Pulmonary artery endothelial cell (primary cell): ENCODE measurements at places on chromosomes 2 and 18.

DNA sequence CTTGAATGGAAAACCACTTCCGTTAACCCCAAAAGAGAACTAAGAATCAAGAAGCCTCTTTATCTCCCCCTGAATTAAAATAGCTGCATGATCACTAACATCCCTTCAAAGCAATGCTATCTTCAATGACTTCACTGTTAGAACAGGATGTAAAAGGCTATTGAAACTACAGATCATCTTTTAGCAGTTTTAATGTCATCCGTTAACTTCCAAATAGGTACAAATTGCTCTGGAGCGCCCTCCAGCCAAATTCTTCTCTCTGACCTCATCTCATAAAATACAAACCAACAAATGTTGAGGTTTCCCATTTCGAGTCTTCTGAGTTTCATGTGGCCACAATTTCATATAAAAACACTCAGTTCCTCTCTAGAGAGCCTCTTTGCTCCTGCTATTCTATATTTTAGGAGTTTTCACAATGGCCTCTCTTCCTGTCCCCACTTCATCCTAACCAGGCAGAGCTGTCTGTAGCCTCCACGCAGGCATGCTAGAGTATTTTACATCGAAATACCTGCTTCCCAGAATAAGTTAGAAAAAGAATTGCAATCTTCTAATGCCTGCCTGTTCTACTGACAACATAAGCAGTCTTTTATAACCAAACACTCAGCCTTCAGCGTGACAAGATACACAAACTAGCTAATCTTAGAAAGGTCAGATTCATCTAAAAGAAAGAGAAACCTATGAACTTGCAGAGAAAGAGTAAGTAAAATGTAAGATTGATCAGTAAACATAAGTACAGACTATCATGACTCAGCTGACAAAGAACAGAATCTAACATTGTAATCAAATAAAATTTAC lies 37.9 kb downstream of the B4GALT6 start:
- no peak for DNase-seq

- DNase-seq: no peak
Observed at GRCh38 chr2:174174741-174175140, 73.6 kb downstream of the OLA1 start.

GRCh38 chr2:153394686-153395085 lies 83.9 kb downstream of the RPRM start:
- DNase-seq: no peak

DNA sequence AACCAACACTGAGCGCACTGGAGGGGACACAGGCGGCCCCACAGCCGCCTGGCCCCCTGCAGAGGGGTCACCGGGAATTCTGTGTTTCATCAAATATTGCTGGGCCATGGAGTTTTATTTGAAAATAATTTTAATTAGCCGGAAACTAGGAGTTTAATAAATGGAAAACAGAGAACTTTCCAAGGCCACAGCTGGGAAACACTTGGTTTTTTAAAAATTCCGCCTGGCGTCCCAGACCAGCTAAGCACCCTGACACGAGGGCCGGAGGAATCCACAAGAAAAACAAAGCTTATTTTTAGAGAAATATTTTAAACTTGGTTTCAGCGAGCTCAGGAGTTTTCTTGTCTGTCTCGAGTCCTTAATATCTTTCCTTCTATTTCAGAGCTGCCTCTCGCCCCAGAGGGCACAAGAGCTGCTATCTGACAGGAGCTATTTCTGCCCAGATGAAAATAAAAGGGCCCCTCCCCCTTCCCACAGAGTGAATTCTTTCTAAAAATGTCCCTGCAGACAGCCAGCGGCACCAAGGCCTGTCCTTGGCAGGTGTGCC lies 8.2 kb downstream of the ZFP36L2 start:
- DNase-seq: no peak

- DNase-seq: no peak
Observed at GRCh38 chr2:224556381-224556780, 28.8 kb downstream of the CUL3 start.

- DNase-seq: no peak
Observed at GRCh38 chr2:135144343-135144742, 92.3 kb downstream of the RAB3GAP1 start.

DNA sequence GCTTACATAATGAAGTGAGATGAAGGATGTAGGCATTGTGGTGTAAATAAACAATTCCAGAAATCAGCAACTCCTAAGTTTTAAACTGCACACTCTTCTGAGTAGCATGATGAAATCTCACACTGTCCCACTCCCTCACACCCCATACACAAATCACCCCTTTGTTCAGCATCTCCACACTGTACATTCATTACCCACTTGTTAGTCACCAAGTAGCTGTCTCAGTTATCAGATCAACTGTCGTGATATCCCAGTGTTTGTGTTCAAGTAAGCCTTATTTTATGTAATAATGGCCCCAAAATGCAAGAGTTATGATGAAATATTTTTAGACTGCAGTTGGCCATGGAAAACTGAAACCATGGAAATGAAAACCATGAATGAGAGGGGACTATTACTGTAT lies 135.7 kb downstream of the GRB14 start:
- no peak for DNase-seq

DNA sequence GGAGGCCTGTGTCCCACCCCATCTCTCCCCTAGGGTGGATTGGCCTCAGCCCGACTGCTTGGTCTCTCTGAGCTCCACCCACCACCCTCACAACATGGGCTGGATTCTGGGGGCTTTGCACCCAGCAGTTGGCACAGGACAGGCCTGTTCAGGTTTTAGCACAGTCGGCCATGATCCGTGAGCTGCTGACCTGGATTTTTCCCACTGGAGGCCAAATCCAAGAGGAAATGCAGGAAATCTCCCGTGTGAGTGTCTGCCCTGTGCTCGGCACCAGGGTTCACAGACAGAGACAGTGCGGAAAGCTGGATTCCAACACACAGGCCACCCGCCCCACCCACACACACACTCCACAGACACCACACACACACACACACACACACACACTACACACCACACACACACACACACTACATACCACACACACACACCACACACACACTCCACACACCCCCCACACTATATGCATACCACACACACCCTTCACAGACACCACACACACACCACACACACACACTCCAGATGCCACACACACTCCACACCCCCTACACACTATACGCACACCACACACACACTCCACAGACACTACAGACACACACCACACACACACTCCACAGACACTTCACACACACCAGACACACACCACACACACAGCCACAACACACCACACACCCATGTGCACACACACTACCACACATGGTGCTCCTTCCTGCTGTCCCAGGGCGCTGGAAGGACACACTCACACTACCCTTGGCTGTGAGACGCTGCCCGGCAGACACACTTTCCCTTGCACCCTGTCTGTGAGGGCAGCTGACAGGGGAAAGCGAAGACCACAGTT lies 14.1 kb downstream of the MBP start:
- DNase-seq: no peak

GRCh38 chr2:40039549-40039948 lies 260.5 kb upstream of the THUMPD2 start:
- no peak for DNase-seq

GRCh38 chr2:208529796-208530195 lies 123.2 kb downstream of the PTH2R start:
- no peak for DNase-seq

- DNase-seq: no peak
Observed at GRCh38 chr18:24026457-24026856, 11.9 kb downstream of the TTC39C start.
